ENCODE measurements at places on chromosomes 3 and 15.

DNA sequence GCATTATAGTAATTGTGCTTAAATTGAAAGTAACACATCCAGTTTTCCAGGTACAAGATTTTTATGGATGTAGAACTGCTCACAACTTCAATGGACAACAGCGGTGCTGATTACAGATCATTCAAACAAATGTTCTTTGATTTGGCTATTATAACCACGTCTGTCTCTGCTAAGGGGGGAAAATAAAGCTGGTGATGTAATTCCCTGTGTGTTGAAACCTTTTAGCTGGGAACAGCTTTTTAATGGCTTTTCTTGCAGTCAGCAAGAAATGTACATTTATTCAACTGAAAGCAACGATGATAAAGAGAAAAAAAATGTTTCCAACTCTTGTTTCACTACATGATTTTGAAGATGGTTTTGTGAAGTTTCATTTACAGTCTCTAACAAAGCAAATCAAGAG is 431.9 kb upstream of the AGTR1 start:
- no peak for DNase-seq

DNA sequence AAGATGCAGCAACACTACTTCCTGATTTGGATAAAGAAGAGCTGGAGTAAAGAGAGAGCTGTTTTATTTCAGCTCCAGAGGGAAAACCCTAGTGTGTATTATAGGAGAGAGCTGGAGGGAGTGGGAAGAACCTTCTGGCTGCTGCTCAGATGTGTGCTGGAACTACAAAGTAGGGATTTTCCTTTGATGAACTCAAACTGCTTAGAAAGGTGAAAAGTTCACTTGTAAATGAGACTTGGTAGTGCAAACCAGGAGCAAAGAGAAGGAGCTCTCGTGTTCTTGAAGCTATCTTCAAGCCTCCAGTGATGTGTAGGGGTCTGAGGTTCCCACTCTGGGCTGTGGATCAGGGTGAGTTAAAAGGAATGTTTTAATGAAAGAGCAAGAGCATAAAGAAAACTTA is 110.4 kb downstream of the EDEM1 start:
- no peak for DNase-seq

DNA sequence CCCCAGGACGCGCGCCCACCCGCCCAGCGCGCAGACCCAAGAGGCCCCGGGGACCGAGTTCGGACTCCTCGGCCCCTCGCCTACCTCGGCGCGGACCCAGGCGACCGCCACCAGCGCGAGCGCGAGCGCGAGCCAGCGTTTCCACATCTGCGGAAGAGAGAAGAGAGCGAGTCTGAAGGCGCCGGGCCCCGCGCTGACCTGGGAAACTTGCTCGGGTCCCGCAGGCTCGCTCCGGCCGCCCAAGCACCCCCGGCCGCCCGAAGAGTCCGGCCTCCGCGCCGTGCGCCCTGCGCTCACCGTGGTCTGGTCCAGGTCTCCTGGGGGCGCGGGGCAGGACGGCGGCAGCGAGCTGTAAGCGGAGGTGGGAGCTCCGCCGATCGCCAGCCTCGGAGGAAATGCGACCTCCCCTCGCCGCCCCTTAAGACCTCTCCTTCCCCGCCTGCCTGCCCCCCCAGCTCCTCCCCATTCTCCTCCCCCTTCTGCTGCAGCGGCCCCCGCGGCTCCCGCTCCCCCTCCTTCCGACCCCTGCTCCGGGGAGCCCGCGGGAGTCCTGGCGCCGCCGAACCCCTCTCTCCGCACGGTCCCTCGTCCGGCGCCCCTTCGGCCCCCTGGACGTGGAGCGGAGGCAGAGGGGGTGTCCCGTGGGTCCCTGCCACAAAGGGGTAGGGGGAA is at the start of gene FSTL1:
TSS of gene FSTL1 (minus strand) at position 393 of the 672 bp plus-strand sequence. CDS start at position 147, 246 bp downstream.
- DNase-seq: no peak

GRCh38 chr3:3836845-3837244 is 37.6 kb downstream of the LRRN1 start:
- no peak for DNase-seq

DNA sequence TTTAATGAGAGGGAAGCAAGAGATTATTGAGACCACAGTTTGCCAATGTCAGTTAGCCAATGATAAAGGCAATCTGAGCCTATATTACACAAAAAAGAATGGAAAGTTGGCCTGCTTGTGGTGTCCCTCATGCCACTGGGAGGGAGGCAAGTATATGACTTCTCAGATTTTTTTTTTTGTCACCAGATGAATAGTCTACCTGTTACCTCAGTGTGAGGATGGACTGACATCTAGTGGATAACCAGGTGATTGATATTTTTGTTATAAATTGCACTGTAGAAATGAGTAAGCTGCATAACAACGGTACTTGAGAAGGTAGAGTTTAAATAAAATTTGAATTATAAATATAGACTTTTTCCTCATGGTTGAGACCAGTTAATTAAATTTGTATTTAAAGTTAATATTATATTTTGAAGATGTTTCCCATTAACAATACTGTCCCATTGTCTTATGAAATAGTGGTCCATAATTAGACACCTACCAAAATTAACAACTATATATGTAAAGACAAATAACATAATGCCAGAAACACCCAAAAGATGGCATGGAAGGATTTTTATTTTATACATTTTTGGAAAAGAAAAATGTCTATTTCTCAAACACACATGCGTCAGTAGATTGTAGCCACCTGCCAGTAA is 237.8 kb upstream of the GADL1 start:
- DNase-seq: no peak

DNA sequence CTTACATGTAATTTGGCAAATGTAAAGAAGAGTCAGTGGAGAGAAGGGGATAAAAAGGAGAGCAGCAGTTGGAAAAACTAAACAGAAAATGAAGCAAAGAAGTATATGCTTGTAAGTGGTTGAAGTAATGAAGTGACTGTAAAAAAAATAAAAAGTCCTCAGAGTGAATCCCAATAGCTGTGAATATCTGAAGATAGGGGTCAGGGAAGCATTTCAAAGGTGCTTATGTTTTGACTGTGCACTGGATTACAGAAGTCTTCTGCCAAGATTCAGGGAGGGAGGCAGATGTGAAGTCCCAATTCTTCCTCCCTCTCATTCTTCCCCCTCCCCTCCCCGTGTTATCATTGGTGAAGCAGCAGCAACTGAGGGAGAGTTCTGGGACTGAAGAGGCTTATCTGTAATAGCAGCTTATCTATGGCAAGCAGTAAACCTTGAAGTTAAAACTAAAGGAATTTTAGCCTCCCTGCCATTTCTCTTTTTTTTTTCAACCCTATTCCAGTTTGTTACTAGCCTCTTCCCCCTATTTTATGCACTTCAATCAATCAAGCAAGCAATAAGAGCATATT is 597.9 kb downstream of the IGSF11 start:
- DNase-seq: no peak

- no peak for DNase-seq
Observed at GRCh38 chr3:102460579-102460978, 25.8 kb downstream of the ZPLD1 start.

DNA sequence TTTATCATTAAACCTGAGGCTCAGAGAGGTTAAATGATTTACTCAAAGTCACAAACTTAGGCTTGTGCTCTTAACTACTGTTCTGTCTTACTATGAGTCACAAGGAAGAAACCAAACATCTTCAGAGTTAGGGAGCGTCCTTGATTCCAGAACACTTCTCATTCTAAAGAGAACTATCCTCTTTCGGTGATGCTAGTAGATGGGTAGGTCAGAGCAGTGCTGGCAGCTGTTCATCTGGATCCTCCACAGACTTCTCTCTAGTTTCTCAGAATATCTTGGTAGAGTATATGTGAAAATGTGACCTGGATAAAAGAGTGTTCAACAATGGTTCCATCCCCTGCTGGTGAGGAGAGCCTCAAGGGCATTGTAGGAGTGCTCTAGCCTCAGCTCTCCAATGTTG is 3.3 kb downstream of the ARL6IP5 start:
- no peak for DNase-seq

DNA sequence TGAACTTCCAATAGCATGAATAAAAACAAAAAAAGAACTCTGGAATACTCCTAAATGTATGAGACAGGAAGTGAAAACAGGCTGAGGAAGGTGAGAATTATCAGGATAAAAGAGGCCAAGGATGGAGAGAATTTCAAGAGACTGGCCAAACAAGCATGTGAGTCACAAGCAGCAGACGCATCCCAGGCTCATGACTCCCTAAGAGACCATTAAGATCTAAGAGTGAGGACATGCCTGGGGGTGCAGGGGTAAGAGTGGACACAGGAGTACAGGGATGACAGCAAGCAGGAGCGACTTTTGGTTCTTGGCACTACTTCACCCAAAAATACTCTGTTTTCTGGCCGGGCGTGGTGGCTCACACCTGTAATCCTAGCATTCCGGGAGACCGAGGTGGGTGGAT is 7.1 kb downstream of the SCAMP2 start:
- no peak for DNase-seq

GRCh38 chr3:149085828-149086231 is 503 bp downstream of the HLTF start:
- DNase-seq: peak; percentile 53

DNA sequence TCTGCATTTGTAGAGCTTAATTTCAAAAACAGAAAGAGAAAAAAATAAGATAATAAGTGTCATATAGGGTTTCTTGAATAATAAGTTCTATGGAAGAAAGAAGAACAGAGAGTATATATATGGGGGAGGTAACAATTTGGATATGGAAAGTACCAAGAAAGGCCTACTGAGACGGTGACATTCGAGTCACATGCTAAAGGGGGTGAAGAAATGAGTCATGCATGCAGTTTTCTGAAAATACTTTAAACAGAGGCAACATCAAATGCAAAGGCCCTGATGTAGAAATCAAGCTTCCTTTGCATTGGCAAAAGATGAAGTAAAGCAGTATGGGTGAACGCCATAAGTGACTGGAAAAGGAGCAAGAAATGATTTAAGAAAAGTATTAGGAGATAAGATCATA is 371.6 kb upstream of the ZNF385D start:
- no peak for DNase-seq

GRCh38 chr3:27571345-27571744 is 87.2 kb upstream of the SLC4A7 start:
- DNase-seq: no peak
